Posterior cingulate gyrus (tissue), 11 donors: ENCODE measurements at places on chromosomes 5 and 9.

GRCh38 chr5:171999877-172000276, 6.6 kb downstream of the FBXW11 start:
- no peak for DNase-seq

- DNase-seq = no peak
Measured at GRCh38 chr9:32647671-32648070, 12.2 kb upstream of the TAF1L start.

- DNase-seq = no peak
Measured at GRCh38 chr5:177209610-177210009, 76.0 kb downstream of the NSD1 start.

DNA sequence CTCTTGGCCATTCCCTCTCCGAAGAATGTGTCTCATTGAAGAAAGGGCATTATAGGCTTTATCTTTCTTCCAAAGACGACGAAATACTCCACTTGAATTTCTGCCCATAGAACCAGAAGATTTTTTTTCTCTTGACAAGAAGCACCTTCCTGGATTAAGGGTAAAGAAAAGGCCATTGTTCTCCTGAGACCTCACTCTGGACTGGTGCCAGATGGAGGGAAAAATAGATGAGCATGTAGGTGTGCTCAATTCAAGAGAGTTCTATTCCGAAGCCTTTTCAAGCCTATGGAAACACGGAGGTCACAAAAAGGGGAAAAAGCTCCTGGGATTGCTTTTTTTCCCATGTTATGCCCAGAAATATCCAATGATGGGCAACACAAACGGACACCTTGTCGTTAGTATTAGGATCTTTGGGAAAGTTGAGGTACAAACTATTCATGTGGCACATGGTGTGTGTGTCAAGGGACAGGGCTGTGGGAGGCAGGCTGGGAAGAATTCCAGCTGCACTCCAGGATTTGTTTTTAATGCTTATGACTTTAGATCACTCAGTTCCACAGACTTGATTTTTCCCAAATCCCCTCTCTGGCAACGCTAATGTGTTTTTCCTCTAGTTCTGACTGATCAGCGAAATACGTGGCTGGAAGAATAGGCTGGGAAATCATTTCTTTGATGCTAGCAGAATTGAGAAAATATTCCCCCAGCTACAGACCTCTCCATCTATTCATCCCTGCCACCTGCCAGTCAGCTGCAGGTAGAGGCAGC, 89.9 kb downstream of the SIL1 start:
- no peak for DNase-seq

DNA sequence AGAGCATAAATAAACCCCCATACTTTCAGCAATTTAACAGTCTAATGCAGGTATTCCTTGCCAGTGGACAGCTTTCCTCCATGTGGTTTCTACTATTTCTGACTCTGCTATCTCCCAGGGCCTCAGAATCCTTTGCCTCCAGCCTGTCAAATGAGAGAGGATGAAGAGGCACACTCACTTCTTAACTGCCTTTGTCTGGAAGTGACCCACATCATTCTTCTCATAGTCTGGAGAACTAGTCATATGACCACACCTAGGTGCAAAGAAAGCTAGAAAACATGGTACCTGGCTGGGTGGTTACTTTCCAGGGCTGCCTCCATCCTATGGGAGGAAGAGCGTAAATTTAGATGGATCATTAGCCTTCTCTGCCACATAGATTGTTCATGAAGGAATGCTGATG, 22.5 kb downstream of the PALM2AKAP2 start:
- DNase-seq = no peak

DNA sequence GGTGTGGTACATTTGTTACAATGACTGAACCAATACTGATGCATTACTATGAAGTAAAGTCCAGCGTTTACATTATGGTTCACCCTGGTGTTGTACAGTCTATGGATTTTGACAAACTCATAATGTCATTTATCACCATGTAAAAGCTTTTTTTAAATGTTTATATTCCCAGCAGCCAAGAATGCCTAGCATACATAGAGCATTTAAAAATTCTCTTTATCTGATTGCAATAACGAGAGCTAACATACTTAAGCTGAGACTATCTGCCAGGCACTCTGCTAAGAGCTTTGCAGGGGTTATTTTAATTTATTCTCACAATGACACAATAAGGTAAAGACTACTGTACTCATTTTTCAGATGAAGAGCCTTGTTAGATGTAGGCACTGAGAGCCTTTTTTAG, 24.1 kb downstream of the PRDM6 start:
- DNase-seq = no peak

DNA sequence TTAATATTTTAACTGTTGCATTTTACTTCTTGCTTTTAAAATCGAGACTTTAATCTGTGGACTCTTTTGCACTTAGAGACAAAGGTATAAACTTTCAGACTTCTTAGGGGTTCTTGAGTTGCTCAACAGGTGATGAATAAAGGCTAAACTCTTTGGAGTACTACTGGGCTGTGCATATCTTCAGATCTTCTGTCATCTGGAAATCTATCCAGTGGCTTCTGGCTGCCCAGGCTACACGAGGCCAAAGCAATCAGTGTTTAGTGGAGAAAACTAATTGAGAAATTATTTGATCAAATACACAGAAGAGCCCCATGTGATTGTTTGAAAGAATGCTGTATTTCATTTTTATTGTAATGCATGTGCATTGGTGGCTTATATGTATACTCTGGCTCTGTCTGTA, 146.1 kb downstream of the PBX3 start:
- DNase-seq = no peak

DNA sequence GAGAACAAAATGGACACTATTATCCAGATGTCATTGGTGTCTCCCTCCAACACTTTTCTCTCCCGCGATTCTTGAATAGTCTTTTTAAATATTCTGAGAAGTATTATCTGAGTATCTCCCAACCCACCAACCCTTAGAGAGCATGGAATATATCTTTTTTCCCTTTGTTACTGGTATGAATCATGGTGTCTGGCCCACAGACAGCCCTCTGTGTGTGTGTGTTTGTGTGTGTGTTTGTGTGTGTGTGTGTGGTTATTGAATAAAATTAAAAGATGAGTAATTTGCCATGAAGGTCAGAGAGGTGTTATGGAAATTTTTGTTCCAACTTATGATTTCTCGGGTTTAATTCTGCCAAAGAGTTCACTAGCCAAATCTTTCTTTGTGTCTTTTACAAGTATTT, 47.7 kb downstream of the CAMK4 start:
- DNase-seq = no peak

DNA sequence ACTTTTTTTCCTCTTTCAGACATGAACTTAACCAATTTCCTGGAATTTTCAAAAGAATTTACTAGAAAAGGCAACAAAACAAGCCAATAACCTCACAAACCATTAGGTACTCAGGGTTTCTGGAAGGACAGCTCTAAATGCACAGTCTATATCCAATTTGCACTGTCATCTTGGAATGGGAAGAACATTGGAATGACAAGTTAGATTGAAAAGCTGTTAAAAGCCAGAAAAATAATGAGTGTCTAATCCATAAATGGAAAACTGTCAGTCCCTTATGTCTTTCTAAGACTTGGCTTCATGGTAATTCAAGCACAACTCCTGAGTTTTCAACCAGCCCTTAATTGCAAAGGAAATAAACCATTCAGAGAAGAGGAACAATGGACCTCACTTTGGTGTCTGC, 105.8 kb upstream of the NTRK2 start:
- no peak for DNase-seq
